ENCODE measurements at places on chromosomes 5 and 9.

GRCh38 chr5:96880444-96881164 lies 4.3 kb downstream of the ERAP2 start:
- DNase-seq: no peak

DNA sequence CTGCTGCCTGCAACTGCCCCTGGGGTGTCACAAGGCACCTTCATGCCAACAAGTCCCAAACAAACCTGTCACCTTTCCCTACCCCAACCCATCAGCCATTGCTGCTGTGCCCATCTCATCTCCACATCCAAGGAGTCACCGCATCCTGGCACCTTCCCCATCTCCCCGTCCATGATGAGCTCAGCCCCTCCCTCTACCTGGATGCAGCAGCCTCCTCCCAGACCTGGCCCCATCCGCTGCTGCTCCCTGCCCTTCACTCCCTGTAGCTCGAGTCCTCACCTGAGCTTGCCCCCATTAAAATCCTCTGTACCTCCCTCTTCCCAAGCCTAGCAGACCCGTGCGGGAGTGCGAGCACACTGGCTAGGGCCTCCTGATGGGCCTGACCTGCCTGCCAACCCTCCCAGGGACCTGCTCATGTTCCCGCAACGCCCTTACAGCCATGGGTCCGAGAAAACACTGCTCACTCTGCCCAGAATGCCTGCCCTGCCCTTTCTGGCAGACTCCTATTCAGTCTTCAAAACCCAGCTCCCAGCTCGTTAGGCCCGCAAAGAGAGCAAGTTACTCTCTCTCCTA lies 110.6 kb downstream of the ADAMTS2 start:
- no peak for DNase-seq

GRCh38 chr5:42745426-42745825 lies 11.2 kb upstream of the CCDC152 start:
- no peak for DNase-seq

DNA sequence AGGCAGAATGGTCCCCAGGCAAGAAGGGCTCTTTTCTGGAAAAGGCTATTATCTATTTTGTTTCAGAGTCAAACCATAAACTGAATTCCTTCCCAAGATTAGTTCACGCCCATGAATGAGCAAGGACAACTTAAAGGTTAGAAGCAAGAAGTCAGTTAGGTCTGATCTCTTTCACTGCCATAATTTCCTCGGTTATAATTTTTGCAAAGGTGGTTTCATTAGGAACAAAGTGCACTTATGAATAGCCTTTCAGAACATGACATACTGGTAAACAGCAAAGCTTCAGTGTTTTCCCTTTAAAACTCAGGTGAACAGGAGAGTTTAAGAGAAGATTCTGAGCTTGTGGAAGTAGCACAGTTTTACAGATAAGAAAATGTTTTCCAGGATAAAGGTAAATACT lies 177.9 kb downstream of the GDNF start:
- DNase-seq: no peak

DNA sequence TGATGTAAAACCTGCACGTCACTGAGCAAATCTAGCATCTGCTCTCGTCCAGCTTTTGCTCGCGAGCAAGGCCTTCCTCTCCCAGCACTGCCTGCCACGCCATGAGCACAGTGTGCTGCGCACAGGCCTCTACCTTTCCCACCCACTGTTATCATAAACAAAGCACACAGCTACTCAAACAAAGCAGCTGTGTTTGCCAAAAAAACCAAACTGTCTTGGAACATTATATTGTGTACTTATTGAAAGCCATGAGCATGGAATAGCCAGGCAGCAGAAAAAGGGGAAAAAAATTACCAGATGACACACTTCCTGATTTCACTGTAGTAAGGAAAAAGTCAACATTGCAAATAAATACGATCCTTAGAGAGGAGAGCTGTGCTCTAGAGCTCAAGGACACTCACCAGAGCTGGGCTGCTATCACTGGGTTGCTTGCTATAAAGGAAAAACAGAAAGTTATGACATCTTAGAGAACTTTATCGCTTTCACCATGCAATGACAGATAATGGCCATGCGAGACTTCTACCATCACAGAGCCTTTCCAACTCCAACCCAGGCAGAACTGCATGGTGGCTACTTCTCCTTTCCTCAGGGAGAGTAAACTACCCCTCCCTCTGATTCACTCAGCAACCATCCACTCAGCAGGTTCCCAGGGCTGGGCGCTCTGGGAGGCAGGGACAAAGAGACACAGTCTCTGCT lies 69.6 kb downstream of the EPB41L4B start:
- DNase-seq: no peak

DNA sequence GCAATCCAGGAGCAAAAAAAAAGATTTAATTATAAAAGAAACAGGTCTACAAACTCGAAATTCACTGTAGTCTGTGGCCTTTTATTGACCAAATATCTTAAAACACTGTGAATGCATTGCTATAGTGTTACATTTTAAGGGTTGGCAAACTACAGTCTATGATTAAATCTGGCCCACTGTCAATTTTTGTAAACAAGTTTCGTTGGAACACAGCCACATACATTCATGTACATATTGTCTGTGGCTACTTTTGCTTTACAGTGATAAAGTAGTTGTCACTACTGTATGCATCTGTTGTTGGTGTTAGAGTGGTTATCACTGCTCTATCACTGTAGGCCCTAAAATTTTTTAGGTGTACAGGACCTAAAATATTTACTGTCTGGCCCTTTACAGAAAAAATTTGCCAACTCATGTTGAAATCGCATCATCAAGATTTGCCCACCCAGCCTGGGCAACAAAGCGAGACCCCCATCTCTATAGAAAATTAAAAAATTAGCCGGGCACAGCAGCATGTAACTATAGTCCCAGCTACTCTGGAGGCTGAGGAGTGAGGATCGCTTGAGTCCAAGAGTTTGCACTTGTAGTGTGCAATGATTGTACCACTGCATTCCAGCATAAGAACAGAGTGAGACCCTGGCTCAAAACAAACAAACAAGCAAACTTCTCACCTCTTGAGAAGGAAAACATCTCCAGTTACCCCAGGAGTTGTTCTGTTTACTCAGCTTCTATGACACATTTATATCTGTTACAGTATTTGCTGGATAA lies 89.0 kb downstream of the ERBIN start:
- DNase-seq: no peak

- DNase-seq: no peak
Measured at GRCh38 chr5:154409230-154409840, 36.5 kb upstream of the SAP30L start.

DNA sequence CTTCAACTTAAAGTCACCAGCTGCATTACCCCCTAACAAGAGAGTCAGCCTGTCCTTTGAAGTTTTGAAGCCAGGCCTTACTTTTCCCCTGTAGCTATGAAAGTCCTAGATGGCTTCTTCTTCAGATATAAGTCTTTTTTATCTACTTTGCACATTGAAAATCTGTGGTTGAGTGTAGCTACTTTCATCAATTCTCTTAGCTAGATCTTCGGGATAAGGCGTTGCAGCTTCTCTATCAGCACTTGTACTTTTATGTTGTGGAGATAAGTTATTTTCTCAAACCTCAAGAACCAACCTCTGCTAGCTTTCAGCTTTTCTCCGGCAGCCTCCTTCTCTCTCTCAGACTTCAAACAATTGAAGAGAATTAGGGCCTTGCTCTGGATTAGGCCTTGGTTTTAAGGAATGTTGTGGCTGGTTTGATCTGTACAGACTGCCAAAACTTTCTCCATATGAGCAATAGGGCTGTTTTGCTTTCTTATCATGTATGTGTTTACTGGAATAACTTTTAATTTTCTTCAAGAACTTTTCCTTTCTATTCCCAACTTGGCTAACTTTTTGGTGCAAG lies 21.6 kb downstream of the CATSPER3 start:
- no peak for DNase-seq

- DNase-seq: no peak
Measured at GRCh38 chr5:97919719-97920118, 736.7 kb upstream of the RIOK2 start.

DNA sequence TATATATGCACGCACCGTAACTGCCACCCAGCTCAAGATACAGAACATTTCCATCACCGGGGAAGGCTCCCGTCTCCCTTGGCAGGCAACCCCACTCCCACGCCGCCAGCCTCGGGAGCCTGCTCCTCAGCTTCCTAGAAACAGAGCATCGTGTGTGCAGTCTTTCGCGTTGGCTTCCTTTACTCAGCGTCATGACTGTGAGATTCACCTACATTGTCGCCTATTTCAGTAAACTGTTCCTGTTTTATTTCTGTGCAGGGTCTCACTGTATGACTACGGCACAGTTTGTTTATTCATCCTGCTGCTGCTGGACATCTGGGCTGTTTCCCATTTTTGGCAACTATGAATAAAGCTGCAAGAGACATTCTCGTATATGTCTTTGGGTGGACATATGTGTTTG lies 90.7 kb downstream of the STK10 start:
- DNase-seq: no peak

DNA sequence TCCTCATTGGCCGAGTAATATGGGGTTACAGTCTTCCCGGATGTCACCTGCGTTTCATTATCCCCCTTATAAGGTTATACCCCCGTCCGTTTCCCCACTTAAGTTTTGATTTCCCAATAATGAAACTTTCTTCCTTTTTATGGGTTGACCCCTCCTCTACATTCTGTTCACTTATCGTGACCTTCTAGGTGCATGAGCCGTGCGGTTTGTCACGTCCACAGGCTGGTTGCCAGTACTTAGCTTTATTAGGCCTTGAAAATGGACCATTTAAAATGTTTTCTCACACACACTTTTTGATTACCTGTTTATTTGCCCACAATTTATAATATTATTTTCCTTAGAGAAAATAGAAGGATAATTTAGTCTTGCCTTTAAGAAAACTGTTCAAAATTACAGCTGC lies 111.5 kb downstream of the FAM174A start:
- no peak for DNase-seq

GRCh38 chr9:123218831-123219230 lies 49.6 kb downstream of the STRBP start:
- DNase-seq: no peak

GRCh38 chr5:132669966-132670882 lies 3.6 kb upstream of the IL4 start:
- DNase-seq: no peak

- DNase-seq: no peak
Measured at GRCh38 chr5:66628561-66628960, 32.4 kb downstream of the MAST4 start.

DNA sequence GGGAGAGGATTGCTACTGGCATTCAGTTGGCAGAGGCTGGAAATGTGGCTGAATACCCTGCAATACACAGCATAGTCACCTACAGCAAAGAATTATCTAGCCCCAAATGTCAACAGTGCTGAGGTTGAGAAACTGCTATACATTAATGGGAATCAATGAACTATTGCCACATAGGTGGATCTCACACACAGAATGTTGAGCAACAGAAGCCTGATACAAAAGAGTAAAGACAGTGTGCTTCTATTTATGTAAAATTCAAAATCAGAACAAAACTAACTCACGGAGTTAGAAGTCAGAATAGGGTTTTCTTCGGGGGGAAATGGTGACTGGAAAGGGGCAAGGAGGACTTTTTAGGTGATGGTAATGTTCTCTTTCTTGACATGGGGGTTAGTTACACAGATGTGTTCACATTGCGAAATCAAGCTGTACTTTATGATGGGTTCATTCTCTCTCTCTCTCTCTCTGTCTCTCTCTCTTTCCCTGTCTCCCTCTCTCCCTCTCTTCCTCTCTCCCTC lies 45.7 kb upstream of the PANK3 start:
- DNase-seq: no peak

DNA sequence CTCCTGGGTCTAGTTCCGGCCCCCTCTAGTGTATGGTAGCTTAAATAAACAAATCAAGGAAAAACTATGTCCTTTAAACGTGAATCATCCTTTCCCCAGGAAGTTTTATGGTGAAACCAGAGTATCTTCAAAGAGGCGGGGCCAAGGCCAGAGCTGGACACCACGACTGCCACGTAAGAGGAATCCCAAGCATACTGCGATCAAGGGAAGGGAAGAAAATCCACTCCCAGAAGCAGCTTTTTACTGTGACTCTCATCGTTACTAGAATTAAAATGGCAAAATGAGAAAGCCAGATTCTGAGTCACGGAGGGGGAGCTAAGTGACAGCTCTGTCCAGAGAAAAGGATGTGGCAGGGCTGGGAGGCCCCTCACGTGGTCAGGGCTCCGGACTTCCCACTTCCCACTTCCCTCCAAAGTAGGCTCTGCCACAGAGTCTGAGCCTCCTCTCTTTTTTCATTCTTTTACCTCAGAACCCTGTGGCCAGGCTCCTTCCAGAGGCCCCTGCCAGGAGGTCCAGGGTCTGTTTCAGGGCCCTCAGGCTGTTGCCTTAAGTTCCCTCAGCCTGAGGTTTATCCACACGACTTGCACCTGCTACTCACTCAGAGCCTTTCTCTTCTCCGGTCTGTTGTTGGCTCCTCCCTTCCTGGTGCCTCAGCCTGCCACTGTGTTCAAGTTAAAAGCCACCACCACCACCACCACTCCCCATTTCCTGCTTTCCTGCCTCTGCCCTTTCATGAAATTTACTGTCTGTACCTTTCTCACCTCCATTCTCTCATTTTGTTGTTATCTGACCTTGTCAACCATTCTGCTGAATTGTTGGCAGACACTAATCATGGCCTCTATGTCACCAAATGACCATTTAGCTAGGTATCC lies 1.4 kb upstream of the GLRX start:
- DNase-seq: no peak

GRCh38 chr5:142716963-142717362 lies 31.1 kb upstream of the FGF1 start:
- no peak for DNase-seq

DNA sequence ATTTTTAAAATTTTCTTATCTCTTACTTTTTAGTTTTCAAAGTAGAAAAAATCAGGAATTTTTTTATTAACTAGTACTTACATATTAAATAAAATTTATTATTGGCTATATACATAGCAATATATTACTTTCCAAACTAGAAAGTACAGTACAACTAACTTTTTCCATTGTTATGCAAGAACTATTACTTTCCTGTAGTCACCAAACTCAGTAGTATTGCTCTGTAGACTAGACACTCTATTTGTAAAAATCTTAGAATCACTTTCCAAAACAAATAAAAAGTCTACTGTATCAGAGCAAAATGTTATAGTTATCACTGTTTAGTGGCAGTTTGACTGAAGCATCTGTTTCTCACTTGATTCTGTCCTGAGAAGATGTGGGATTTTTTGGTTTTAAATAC lies 55.3 kb upstream of the MACIR start:
- DNase-seq: no peak

DNA sequence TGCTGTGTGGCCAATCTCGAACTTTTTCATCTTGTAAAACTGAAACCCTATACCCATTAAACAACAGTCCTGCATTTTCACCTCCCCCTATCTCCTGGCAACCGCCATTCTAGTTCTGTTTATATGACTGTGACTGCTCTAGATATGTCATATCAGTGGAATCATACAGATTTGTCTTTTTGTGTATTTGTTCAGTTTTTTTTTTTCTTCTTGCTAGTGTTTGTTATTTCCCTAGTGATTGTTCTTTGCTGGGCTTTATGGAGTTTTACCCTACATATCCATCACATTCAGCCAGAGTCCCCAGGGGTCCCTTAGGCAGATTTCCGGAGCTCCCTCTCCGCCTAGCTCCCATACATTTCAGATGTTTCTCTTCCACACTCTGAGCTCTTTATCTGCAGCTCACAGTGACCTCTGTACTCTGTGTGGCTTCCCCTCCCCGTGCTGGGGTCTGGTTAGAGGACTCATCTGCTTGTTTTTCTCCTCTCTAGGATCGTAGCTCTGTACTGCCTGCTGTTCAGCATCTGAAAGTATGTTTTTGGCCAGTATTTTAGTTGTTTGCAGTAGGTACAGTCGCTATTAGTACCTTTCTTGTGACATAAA lies 25.1 kb upstream of the CARTPT start:
- DNase-seq: no peak
